NCI-H1048 (cell line): ENCODE measurements at places on chromosomes 11 and 22.

DNA sequence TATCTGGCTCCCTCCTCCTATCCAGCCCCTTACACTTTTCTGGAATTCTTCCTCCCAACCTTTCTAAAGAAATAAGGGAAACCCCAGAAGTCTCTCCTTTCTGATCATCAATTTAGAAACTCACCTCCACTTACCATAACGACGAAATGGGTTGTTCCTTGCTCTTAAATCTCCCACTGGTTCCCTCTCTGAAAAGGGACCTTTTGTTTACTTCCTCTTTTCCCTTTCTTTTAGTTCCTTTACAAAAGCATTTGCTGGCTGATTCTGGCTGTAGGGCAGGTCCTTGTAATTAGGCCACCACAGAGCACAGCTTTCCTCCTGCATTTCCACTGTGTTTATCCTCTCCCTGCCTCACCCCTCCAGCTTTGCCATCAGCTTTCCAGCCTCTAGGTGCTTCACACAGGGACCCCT is 12.0 kb downstream of the JAML start:
- no peak for DNase-seq

DNA sequence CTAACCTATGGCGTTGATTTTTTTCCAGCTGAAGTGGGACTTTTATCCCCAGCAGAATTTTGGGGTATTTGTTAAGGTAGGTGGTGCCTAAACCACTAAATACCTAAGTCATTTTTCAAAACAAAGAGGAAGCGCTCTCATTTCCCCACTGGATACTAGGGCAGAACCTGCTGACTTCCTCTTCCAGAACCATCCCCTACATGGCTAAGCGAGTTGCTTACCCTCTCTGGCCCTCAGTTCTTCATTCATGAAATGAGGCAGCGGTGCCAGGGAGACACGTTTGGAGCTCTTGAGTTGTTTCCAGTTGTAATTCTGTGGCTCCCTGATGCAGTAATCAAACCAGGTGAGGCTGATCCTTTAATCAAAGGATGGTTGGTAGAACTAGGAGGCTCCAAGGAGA is 10.0 kb upstream of the MTMR3 start:
- DNase-seq = no peak

DNA sequence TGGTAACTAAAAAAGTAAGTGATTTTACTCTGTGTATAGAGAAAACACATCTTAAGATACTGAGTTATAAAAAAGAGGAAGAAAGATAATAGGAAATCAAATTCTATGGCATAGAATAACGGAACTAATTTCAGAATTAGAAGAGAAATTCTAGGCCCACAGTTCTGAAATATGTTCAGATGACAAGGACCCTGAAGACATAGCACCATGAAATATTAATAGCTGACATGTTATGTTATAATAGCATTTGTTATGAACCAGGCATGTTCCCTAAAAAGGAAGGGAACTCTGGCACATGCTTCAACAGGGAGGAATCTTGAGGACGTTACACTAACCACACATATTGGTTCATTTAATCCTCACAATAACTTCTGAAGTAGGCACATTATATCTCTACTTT is 32.7 kb downstream of the PRDM10 start:
- DNase-seq = no peak

DNA sequence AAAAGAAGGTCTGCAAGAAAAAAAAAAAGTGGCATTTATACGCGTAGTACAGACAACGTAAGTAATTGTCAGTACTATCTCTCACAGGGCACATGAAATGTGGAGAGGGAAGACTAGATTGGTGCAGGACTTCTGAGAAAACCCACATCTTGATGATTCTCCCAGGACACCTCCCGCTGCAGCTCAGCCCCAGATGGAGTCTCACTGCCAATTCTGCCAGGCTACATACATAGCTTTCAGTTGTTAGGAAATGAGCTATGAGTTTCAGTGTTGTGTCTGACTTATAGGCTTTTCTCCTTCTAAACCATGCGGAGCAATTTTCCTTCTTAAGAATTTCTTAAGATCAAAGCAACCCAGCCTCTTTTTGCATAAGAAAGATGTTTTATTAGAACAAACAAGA is 9.6 kb downstream of the OR5A2 start:
- no peak for DNase-seq
